HEK293T (cell line): ENCODE measurements at places on chromosomes 12 and 14.

DNA sequence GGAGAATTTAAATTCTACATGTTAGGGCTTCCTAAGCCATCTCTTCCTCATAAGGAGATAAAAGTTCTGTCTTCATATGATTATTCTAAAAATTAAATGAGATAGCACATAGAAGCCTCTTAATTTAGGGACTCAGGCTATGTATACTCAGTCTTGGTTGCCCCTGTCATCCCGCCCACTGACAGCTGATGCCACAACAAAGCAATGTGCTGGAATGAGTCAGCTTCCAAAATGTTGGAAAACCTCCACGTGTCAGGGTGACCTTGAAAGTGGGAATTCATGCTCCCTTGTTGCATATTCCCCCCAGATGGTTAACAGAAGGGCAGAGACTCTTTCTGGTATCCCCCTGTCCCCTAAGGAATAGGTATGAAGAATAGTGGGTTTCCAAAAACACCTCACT is 238.0 kb upstream of the DDHD1 start:
- DNase-seq, result no peak

GRCh38 chr14:75175677-75176141 is 703 bp downstream of the TMED10 start:
- no peak for DNase-seq

GRCh38 chr12:97140355-97140754 is 233.3 kb downstream of the NEDD1 start:
- no peak for DNase-seq

- DNase-seq, result no peak
Observed at GRCh38 chr14:63006531-63006930, 38.7 kb downstream of the KCNH5 start.

DNA sequence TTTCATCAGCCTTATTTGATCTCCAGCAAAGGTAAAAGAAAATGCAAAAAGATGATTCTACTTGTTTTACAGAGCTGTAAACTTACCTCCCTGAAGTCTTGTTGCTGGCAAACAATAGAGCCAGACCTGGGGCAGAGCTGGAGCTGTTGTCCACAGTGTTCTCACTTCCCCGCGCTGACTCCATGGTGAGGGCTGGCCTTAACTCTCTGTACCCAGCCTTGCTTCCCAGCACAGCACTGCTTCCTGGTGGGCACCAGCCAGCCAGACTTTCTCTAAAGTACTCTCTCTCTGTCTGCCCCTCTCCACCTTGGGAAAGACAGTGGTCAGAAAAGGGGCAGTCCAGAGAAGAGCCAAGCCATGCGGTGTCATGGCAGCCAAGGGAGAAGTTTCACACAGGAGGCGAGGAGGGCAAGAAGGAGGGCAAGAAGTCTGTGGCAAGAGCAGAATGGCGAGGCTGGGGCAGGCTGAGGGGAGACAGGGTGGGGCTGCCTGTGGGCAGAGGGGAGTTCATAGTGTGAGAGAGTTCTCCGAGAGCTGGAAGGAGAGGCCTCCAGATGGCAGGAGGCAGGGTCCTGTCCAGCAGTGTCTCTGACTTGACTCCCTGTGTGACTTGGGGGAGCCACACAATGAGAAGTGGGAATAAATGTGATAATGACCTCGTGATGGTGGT is 9.3 kb downstream of the EVL start:
- no peak for DNase-seq

DNA sequence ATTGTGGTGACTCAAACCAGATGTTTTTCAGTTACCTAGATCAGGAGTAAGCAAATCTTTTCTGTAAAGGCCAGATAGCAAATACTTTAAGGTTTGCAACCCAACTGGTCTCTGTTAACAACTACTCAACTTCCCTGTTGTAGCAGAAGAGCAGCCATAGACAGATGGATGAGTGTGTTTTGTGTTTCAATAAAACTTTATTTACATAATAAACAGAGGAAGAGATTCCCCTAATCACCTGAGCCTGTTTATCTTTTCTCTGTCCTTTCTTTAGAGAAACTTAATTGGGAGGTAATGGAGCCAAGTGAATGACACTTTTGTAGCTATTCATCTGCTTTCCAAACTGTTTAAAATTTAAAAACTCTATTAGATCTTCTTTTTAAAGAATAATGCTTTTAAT is 365.1 kb downstream of the IPO8 start:
- no peak for DNase-seq

DNA sequence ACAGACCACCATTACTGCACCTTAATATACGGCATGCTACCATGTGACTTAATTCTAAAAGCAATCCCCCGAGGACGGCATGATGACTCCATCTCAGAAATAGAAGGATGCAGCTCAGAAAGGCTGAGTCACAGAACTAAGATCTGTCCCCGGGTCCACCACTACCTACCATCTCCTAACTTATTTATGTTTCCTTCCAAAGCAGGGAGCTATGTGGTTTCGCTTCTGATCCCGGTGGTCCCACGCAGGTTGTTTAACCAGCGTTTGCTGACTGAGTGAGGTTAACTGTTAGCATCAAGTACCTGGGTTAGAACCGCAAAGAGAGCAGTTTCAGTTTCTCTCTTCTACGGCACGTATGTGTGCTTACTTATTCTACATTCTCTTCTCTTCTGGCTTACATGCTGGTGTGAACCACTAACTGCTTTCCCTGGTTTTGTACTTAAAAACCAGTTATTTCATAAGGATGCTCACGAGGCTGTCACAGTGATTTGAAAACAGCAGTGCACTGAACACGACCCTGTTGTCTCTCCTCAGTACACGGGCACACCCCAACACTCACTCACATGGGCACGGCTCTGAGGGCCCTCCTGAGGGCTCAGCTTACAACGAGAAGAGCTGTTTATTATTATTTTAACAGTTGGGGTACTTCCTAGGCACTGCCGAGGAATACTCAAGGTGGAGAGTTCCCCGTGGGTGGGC is 66.7 kb downstream of the CCDC88C start:
- no peak for DNase-seq

GRCh38 chr12:42056130-42056529 is 88.5 kb downstream of the GXYLT1 start:
- no peak for DNase-seq

DNA sequence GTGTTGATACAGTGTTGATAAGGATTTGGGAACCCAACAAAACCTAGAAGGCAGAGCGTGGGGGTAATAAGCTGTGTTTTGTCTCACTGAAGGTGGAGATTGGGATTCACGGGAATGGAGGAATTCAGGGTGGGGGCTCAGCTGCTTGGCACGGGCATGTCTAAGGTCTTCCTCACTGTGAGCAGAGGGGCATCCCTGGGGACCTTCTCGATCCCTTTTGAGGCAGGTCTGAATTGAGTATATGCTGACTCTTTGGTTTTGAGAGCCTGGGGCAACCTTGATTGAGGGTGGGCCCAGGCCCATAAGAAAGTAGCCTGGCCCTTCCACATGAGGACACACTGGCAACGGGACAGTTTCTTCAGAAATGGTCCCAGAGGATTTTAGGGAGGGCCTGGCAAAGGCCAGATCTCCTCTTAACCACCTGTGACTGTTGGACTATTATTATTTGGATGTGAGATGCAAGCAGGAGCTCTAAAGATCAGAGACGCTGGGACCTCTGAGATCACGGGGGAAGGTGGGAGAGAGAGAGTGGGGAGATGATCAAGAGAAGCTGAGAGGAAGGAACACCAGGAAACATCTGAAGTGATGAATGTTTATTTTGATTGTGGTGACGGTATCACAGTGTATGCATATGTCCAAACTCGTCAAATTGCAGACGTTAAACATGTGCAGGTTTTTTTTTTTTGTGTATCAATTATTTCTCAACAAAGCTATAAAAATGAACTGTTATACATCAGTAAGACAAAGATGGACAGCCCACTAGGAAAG is 48.4 kb downstream of the SMIM41 start:
- peak; percentile 4 for DNase-seq

- DNase-seq, result no peak
Observed at GRCh38 chr12:116408489-116409250, 131.2 kb upstream of the MED13L start.

DNA sequence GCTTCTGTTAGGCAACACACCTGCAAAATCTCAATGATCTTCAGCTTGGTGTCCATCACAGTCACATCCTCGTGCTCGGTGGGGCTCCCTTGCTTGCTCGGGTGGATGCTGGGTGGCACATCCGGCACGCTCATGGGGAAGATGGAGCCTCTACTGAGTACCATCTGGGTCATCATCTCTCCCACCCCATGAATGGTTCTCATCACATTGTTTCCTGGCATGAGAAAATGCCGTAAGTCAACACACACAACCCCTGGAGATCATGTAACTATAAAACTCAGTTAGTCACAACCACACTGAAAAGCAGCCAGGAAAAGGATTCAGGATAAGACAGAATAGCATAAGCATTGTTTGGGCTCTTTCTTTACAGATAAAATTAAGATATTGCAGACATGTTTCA is 201.1 kb downstream of the ITPR2 start:
- DNase-seq, result no peak

GRCh38 chr12:84950971-84951546 is 38.5 kb upstream of the SLC6A15 start:
- DNase-seq, result no peak

DNA sequence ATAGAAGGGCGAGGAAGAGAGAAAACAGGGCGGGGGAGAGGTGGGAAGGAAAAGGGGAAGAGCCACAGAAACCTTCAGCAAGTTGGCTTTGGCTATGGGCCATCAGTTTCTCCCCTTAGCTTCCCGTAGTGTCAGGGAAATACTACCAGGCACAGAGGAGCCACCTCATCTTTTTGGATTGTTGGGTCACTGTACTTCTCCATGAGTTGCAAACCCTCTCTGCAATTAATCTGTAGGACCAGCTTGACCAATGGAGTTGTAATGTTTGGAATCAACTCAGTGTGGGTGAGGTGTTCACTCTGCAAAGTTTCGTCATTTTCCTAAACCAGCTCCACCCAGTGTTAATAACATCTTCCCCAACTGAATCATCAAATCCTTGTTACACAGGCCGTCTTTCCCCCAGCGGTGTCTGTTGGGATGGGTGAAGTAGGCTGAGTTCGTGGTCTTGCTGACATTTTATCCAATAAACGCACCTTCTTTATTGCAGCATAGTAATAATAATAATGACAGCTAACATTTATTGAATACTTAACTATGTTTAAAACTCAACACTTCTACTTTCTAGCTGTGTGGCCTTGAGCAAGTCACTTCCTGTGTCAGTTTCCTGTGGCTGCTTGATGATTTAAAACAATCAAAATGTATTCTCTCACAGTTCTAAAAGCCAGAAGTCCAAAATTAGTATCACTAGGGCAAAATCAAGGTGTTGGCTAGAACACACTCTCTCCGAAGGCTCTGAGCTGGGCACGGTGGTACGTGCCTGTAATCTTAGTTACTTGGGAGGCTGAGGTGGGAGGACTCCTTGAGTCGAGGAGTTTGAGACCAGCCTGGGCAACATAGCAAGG is 8.1 kb upstream of the GLTP start:
- DNase-seq, result no peak
